Stimulated activated CD8-positive, alpha-beta memory T cell treated with anti-CD3 and anti-CD28 coated beads, Interleukin-15, amount 100 ng/mL, for 24 hours (primary cell): ENCODE measurements at places on chromosomes 5 and 9.

GRCh38 chr5:153372425-153373129 lies 117.9 kb upstream of the GRIA1 start:
- no peak for DNase-seq

DNA sequence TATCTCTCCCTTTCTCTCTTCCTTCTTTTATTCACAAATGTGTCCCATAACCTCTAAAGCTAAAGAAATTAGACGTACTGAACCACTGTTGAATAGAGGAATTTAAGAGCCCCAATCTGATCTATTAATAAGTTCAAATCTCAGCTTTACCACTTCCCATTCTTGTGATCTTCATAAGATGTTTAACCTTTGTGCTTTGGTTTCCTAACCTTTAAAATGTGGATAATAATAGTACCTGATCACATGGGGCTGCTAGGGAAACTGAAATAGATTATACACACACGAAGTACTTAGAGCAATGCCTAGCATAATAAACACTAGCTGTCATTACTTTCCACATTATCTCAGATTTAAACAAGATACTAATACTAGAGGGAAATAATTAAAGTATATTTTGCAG lies 324.3 kb upstream of the SEMA6A start:
- DNase-seq, result no peak

DNA sequence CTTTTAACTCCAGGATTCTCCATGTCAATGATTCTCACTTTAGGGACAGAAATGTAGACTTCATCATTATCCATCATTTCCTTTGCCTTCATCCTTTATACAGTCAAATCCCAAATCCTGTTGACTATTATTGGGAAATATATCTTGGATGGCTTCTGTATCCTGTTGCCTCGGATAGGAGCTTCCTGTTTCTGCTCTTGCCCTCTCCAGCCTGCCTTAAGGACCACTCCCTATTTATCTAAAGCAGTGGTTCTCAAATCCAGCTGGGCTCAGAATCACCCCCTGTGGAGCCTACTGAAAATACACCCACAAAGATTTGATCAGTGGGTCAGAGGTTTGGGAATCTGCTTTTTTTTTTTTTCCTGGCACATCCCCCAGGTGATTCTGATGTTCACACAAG lies 8.5 kb downstream of the AFAP1L1 start:
- DNase-seq, result no peak

DNA sequence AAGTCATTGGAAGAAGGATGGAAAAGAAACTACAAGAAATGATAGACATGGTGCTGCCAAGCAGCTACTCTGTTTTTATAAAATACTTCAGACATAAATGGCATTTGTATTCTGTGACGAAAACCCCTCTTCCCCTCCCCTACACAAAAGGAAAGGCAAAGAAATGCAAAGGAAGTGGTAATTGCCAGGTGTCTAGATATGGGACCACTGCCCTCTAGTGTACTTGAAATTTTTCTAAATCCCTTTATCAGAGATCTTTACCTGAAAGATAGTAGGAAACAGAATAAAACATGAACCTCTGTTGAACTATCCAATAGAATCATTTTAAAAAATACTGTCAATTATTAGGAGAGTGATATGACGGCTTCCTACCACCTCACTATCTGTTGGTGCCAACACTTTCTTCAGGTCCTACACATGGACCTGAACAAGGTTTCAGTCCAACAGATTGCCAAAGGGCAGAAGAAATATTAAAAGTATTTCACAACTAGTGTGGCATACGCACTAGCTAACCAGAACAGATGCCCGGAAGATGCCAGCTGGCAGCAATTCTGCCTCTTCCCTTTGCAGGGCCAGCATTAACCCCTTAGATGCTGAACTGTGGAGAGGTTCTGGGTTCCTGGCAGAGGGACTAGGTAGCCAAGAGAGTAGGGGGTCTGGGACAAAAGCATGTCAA lies 104.1 kb downstream of the TSSK1B start:
- DNase-seq, result no peak

GRCh38 chr5:176822041-176822792 lies 11.9 kb downstream of the UNC5A start:
- no peak for DNase-seq

- no peak for DNase-seq
Observed at GRCh38 chr9:88898039-88898720, 93.1 kb upstream of the S1PR3 start.

DNA sequence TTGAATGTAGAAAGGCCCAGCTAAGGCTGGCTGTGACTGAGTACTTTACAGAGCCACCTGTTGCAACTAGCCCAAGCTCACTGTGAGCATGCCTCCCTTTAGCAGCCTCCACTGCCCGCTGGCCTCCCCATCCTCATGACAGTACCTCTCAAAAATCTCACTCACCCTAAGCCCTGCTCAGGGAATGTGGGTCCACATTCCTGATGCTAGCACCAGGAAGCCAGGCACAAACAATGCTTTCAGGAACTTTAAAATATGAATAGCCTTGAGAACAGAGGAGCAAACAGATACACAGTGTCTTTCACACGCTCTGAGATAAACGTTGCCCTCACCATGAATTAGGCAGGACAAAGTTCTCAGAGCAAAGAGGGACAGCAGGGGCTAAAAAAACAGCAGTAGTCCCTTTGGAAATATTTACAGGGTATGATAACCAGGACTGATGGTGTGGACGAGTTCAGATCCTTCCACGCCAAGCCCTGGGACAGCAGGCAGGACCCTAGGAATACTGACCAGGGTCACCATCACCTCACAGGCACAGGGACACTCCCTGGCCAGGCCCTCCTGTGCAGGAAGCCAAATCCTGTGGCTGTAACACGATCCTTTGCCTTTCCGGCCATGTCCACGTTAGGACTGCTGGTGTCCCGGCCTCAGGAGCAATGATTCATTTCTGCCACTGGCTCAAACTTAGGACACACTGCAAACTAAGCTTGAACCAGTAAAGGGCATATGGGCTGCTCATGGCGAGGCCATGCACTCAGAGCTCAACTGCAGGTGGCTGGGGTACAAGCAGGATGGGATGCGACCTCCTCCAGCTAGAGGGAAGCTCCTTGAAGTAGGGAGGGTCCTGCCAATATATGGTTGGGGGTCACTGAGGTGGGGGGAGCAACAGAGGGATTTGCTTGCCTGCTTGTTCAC lies 9.6 kb downstream of the ACSL6 start:
- DNase-seq, result no peak

GRCh38 chr5:137636099-137636498 lies 99.8 kb downstream of the KLHL3 start:
- DNase-seq, result no peak

DNA sequence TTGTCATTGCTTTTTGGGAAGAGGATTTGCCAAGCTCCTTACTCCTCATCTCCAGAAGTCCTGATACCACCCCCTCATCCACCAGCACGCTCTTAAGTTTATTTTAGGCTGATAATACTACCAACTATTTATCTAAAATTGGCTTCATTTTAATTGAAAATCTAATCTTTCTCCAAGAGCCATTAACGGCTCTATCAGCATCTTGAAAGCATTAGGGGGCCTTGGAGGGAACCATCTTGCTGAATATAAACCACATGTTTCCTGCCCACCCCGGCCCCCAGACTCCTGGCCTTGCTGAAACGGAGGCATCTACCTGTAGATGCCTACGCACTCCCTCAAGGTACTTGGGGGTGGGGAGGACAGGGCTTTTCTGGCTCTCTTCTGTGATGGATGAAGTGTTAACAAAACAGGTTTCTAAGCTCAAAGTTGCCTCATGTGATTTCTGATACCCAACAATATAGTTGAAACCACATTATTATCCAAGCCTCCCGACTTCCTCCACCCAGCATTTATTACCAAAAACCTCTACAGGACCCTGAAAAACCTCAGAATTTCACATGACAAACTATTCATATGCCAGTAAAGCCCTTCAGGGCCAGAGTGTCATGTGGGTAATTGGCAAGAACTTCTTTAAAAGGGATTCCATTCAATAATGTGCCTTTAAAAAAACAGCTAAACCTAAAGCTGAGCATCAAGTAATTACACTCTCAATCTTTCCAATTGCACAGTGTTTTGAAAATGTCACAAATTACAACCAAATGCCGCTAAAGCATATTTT lies 96.7 kb downstream of the SAXO1 start:
- no peak for DNase-seq

- DNase-seq, result no peak
Observed at GRCh38 chr5:41842777-41843176, 27.4 kb downstream of the OXCT1 start.

- DNase-seq, result no peak
Observed at GRCh38 chr5:61689153-61689846, 357.2 kb downstream of the ZSWIM6 start.

DNA sequence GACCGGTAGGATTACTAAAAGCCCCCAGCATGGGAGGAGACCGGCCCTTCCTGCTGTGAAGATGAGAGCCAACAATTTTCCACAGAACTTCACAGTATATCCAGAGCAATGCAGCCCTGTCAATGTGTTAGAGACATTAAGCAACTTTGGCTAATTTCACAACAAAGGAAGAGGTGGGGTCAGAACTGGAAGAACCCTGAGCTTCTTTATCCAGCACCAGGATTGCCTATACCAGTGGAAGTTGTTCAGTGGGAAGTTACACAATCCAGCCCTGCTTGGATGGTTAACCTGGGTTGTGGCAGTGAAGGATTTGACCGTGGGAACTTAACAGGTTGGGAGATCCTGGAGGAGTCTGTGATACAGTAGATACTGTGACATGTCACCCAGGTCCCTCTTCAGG lies 197.0 kb downstream of the FBN2 start:
- no peak for DNase-seq

GRCh38 chr5:98624145-98624880 lies 149.2 kb upstream of the RGMB start:
- no peak for DNase-seq

DNA sequence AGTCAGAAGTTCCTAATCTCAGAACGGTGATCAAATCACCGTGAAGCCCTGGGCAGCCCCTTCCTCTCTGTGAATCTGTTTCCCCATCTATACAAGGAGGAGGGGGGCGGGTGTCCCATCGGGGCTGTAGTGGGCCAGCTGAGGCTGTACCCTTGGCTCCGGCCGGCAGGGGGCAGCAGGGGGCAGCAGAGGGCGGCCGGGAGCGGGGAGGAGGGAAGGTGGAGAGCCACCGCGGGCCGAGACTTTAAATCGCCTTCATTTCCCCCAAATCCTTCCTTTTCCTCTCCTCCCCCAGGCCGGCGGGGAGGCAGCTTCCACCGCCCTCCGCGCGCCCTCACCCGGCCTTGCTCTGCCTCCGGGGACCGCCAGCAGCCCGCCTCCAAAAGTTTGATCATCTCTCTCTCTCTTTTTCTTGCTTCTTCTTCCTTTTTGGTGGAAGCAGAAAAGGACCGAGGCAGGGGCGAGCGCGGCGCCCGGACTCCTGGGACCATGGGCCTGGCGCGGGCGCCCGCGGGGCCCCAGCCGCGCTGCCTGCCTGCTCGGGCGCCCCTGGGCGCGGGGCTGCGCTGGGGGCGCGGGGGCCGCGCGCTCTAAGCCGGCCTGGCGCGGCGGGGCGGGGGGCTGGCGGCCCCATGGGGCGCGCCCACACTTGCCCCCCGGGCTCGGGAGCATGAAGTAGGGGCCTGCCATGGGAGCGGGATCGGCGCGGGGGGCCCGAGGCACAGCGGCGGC lies at the start of gene COL27A1:
TSS of gene COL27A1 (plus strand) at position 275 of the 732 bp plus-strand sequence. CDS start at position 689, 414 bp downstream.
- DNase-seq, result peak; percentile 67

DNA sequence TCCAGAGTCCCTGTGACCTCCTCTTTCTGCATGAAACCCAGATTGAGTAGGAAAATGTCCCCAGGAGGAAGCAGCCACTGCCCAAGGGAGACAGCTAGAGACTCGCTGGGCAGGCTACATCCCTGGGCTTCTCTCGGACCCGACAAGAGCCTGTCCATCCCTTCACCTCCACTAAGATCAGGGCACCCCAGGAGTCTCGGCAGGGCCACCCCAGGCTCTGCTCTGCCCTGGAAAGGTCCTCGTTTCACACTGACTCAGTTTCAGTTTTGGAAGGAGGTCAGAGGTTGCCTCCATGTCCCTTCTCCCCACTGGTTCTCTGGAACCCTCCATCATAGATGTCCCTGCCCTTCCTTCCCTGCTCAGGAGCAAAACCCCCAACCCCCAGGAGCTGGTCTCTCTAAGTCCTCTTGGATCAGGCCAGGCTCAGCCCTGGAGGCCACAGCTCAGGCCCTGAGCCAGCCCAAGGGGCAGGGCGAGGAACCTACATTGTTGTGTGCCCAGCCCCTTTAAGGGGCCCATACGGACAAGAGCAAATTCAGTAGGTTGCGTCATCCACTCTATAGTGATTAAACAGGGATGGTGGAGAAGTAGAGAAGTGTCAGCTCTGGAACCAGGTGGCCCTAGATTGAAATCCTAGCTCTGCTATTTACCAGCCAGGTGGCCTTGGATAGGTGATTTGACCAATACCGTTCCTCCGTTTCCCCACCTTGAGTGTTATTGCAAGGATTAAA lies 37.4 kb downstream of the C9orf50 start:
- DNase-seq, result no peak

DNA sequence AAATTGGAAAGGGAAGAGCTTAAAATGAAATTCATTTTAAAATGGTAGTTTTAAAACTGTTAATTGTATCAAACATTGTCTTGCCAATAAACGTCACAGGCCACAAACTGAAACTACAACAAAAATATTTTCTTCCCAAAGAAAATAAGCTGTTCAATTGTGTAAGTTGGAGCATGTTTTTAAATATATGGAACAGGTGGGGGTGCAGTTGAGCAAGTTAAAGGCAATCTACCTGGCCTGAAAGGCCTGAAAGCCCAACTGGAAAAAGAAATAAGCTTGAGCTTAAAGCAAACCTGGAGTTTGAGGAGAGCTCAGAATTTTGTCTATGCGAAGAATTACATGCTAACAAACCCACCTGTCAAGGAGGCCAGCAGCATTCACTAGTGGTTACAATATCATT lies 439.5 kb downstream of the ACTL7B start:
- no peak for DNase-seq
